ENCODE measurements at places on chromosomes 11 and 22.

DNA sequence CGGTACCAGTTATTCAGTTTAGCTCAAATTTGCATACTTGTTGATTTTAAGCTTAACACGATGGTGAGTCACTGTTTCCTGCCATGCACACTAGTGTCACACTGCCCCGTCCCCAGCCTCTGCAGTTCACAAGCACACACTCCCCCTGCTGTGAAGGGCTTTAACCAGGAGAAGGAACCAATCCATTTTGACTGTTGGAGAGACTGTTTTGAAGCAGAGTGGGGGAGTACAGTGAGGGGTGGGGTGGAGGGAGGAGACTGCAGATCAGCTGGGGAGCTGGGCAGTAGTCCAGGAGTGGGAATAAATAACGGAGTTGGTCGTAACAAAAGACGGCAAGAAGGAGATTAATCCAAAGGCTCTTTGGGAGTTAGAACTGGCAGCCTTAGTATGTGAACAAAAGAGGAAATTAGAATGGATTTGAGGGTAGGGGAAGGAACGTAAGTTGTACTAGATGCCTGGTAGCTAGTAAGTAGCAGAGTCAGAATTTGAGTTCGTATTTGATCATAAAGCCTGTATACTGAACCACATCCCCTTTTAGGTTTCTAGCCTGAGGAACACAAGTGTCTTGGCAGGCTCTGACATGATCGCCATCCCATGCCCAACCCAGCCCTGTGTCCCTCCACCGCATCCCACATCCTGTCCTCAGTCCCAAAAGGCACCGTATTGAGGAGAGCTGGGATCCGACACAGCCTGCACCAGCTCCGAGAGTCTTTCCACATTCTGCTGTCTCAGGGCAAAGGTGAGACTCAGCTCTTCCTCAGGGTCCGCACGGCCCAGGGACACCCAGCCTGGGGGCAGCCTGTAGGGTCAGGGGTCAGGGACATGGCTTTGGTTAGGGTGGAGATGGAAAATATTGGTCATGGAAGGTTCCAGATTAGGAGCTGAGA lies 862 bp downstream of the TPP1 start:
- peak; percentile 27 for DNase-seq

GRCh38 chr22:49826603-49827270 lies 936 bp downstream of the BRD1 start:
- no peak for DNase-seq

DNA sequence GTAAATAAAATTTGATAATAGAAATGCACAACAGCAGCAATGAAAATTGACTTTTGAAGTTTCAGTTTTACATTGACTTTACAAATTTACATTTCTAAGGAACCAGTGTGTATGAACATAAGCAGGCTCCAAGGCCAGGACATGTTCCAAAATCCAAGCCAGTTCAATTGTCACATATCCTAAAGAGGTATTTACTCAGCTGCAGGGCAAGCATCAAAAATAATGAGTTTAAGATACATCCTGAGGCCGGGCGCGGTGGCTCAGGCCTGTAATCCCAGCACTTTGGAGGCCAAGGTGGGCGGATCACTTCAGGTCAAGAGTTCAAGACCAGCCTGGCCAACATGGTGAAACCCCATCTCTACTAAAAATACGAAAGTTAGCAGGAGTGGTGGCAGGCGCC lies 39.0 kb upstream of the AKIP1 start:
- no peak for DNase-seq

- no peak for DNase-seq
Observed at GRCh38 chr22:36550701-36551495, 21.9 kb upstream of the EIF3D start.

DNA sequence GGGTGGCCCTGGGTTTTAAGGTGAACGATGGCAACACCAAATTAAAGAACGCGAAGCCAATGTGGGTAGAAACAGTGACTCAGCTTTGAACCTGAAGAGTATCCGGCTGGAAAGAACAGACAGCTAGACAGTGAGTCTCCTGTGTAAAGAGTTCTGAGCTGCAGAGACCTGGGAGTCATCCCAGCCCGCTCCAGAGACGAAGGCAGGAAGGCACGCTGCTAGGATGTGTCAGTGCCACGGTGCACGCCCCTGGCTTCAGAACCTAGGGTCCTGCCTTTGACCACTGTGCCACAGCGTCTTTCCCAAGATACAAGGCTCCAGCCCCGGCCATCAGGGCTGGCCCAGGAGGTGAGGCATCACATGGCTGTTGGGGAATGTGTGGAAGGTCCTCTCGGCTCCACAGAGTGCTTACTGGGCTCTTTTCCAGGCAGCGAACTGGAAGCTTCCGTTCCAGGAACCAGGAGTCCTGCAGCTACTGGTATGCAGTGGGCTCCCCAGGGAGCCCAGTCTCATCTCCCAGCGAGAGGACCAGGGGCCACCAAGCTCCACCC lies 29.9 kb downstream of the LRFN4 start:
- DNase-seq: peak; percentile 70

DNA sequence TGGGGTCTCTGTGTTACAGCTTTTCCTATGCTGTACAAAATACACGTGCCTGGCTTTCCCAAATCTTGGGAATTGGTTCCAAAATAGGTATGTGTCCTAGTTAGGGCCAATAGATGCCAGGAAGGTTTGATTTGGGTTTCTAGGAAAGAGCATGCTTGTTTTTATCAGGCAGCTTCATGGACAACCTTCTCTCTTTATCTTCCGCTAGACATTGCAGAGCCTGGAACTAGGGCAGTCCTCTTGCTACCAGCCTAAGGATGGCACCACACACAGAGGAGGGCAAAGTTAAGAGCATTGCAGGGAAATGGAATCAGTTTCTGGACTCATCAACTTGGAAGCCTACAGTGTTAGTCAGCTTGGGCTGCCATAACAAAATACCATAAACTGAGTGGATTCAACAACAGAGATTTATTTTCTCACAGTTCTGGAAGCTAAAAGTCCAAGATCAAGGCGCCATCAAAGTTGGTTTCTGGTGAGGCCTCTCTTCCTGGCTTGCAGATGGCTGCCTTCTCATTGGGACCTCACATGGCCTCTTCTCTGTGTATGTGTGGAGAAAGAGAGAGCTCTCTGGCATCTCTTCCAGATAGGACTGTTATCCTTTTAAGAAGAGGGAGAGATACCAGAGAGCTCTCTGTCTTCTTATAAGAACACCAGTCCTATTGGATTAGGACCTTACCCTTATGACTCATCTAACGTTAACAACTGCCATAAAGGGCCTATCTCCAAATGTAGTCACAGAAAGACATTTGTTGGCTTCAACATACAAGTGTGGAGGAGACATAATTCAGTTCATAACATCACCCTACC lies 27.3 kb upstream of the CREB3L1 start:
- no peak for DNase-seq

- no peak for DNase-seq
Observed at GRCh38 chr11:42225664-42226063, 766.2 kb upstream of the LRRC4C start.

- peak; percentile 98 for DNase-seq
Observed at GRCh38 chr11:109033627-109034338, 368.9 kb downstream of the DDX10 start.

DNA sequence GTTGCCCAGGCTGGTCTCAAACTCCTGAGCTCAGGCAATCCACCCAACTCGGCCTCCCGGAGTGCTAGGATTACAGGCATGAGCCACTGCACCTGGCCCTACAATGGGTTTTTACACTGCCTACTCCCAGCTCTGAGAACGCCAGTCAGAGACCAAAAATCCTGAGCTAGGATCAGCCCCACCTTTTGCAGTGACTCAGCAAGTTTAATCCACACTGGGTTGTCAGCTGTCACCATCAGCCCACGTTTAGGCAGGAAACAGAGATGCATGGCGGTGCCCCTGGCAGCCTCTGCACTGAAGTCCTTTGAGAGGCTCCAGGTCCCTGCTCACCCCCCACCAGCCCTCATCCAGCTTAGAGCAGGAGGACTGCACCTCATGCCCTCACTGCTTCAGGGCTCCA lies 117.6 kb downstream of the ARHGAP8 start:
- DNase-seq: no peak

DNA sequence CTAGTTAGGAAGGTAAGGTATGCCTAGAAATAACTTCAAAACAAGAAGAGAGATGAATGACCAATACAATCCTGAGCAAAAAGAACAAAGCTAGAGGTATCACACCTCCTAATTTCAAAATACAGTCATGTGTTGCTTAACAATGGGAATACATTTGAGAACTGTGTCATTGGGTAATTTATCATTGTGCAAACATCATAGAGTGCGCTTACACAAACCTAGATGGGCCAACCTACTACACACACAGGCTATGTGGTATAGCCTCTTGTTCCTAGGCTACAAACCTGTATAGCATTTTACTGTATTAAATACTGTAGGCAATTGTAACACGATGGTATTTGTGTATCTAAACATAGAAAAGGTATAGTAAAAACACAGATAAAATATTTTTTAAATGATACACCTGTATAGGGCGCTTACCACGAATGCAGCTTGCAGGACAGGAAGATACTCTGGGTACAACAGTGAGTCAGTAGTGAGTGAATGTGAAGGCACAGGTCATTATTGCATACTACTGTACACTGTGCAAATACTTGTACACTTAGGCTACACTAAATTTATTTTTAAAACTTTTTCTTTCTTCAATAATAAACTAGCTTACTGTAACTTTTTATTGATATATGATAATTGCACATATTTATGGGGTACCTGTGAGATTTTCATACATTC lies 48.2 kb downstream of the STK33 start:
- DNase-seq: no peak

- DNase-seq: no peak
Observed at GRCh38 chr22:44891791-44892190, 118.0 kb downstream of the PHF21B start.

DNA sequence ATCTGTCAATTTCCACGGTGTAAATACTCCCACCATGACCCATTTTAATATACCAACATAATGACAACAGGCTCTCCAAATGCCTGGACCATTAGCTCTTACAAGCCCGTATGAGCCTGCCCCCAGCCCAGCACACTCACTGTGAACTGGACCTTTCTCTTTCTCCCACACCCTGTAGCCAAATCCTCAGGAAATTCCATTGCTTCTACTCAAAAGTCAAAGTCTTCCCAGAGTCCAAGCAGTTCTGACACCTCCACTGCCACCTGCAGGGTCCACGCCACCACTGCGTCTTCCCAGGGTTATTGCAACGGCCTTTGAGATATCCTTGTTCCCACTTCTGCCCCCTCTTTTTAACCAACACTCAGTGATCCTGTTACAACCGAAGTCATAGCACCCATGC lies 110.1 kb upstream of the ASPHD2 start:
- no peak for DNase-seq

GRCh38 chr11:61841636-61842527 lies 13.8 kb downstream of the FADS2 start:
- no peak for DNase-seq

DNA sequence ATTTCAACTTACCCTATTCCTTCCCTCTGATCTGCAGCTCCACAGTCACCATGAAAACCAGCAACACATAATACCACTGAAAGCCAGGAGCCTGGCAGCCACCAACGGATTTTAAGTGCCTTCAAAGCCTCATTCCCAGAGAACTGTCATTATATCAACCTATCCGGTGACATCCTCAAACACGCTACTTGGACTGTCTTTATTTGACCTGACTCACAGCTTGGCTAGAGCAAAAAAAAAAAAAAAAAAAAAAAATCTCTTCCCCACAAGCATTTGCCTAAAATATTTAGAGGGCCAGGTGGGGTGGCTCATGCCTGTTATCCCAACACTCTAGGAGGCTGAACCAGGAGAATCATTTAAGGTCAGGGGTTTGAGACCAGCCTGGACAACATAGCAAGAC lies 32.4 kb upstream of the ARHGAP32 start:
- DNase-seq: no peak

- DNase-seq: no peak
Observed at GRCh38 chr11:45736424-45736823, 68.5 kb upstream of the SLC35C1 start.

DNA sequence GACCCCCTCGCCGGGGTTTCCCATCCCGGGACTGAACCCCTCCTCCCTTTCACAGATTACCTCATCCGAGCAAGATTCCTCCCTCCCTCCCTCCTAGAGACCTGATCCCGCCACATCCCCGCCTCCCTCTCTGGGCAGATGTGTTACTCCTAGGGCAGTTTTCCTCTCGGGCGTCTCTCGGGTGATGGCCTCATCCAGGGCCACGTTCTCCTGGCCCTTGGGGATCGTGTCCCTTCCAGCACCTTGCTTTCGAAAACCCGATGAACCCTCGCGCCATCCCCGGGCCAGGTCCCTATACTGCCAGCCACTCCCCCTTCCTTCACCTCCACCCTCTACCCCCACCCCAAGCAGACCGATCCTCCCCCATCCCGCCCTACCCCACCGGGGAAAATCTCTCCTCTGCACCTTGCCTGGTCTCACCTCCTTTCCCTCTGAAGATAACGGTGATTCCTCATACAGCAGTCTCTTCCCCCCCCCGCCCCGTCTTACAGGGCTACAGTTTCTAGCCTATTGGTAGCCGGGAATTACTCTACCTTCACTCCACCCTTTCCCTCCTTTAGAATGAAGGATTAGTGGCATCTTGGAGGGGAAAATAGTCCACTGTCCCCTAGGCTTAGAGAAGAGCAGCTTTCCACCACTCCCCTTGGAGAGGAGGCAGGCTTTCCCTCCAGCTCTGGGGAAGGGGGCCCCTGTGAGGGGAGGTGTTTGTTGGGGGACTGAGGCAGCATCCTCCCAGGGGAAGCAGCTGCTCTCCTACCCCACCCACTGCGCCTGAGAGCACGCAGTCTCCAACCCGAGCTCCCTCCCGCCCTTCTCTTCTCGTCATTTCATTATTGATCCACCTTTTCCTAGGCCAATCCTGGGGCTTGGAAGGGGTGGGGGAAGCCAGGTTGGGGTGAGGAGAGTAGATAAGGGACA lies 1.2 kb downstream of the KMT2A start:
- no peak for DNase-seq

DNA sequence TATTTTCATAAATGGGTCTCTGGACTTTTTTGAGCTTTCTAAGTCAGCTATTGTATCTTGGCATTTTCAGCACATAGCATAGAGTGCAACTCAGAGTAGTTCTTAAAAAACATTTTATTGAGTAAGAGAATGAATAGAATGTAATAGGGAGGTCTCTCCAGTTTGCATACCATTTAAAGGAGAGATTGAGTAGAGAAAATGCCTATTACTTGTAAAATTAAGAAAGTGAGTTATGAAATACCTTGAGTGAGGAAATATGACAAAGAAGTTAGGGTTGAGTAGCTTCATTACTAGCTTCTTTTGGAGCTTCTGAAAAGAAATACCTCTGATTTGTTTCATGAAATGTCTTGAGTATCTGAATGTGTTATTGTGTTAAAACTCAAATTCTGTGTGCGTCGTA lies 140.0 kb downstream of the AASDHPPT start:
- no peak for DNase-seq

DNA sequence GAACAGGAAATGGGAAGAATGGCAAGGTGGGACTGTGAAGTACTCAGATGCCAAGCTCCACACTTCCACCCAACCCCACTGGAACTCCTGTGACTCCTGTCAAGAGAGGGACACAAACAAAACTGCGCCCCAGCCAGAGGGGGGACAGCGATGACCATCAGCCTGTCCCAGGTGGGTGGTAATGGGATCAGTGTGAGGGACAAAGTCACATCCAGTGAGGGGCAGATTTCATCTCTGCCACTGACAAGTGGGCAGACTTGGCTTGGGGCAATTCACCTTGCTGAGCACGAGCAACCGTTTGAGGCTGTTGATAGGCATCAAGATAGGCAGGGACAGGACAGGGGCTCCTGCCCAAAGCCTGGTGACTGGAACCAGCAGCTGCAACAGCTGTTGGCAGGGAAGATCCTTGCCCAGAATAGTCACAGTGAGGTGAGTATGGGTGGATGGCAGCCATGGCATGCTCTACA lies 105.4 kb upstream of the PITPNB start:
- no peak for DNase-seq
